Stimulated activated CD4-positive, alpha-beta T cell treated with anti-CD3 and anti-CD28 coated beads, Interleukin-1b, Interleukin-23, amount 100 ng/mL, for 48 hours (primary cell): ENCODE measurements at places on chromosomes 16 and 17.

DNA sequence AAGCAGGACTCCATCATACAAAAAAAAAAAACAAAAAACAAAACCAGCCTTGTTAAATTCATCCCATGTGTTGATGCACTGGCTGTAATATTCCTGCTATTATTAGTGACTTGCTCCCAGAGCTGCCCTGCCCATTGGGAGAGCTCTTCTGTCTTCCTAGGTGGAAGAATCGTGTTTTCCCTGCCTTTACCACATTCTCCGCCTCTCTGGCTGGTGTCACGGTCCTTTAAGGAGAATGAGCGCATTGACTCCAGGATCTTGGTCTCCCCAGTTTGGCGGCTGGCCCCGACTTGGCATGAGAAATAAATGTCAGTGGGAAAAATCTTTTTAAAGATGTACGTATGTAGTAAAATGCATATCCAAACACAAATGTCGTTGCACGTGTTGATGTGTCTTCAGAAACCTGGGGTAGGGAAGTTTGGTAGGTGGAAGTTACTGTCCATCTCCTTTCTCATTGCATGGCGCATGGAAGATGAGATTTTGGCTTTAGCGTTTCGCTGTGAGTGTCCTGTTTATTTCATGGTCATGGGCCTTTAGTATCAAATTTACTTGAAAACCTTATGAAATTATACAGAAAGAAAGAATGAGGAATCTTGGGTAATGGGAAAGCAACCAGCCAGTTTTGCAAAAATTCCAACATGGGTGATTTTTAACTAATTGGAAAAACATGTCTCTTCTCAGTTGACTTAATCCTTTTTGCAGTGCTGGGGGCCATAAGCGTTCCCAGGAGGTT is 15.5 kb downstream of the RMI2 start:
- no peak for DNase-seq

DNA sequence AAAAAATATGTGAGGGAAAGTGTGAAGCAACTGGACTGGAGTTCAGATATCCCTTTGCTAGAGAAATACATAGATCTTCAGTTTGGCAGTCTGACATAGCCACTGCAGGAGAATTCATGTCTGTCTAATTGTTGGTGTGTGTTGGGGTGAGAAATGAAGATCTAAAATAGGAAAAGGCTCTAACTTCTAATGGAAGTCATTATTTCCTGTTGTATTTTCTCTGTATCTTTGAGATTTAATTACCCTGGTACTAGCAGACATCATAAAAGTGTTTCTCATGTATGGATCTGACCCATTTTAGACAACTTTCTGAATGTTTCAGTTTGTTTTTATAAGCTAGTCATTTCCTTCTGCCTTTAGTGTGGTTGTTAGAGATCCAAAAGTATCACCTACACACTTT is 128.3 kb downstream of the NLK start:
- DNase-seq = no peak

GRCh38 chr17:41535764-41536481 is 7.8 kb upstream of the KRT19 start:
- DNase-seq = no peak

- peak; percentile 24 for DNase-seq
These were observed 17.5 kb upstream of the MTMR4 start for GRCh38 chr17:58531661-58532554.

DNA sequence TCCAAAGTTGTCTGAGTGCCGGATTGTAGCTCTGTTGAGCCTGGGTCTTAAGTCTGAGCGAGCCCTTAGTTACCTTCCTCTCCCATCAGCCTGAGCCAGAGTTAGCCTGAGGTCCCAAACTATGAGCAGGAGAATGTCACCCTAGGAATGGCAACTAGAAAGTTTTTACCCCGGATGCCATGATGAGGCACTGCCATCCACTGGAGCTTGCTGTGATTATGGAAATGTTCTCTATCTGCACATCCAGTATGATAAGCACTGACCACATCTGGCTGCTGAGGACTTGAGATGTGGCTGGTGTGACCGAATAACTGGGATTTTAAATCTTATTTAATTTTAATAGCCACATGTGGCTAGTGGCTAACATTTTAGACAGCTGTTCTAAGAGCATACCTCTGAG is 550.0 kb downstream of the CDH13 start:
- DNase-seq = no peak

DNA sequence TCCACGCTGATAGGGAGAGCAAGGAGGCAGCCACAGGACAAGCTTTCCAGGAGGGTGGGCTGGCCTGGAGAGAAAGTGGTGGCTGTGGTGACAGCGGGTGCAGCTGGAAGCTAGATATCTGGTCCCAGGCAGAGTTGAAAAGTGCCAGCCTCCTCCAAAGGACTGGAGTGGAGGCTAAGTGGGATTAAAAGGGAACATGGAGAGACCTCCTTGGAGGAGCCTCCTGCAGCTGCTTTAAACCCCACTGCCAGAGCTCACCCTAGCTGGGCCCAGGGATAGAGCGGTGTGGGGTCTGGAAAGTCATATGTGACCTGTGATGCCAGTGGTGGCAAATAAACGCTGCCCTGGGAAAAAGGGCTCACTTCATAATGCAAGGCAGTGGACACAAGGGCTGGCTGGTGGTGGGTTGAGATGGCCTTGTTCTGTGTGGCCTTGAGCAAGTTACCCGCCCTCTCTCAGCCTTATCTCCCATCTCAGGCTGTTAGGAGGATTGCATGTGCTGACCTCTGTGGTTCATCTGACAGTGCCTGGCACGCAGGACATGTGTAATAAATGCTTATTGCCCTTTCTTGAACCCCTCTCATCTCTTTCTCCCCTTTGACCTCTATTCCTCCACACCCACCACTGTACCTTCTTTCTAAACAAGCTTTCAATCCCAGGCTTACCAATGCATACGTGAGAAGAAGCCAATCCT is 61.0 kb upstream of the LGALS9 start:
- no peak for DNase-seq

DNA sequence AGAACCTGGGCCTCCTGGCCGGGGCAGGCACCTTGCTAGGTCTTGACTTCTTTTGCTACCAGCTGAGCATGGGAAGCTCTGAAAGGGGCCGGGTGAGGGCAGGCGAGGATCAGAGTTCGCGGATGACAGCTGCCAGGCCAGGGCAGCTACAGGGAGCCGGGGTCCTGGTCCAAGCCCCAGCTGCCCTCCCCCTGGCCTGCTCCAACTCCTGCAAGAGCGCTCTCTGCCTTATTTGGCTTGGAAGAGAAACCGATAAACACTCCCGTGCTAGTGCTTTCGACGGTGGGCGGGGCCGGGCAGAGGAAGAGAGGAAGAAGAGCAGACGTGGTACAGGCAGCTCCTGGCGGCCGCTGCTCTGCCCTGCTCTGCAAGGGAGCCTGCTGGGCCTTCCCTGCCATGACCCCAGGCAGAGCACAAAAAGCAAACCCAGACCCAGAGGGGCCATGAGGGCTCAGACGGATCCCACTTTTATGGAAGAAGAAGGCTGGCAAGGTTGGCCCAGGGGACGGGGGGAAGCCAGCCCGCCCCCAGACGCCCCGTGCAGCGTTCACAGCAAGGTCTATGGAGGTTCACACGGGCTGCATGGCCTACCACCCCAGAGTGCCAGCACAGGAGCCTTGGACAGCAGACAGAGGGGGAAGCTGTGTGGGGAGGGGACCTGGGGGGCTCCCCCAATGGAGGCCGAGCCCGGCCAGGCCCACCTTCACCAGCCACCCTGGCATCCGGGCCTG is 25.6 kb downstream of the PIEZO1 start:
- DNase-seq = peak; percentile 29

- DNase-seq = no peak
These were observed 18.6 kb upstream of the SPN start for GRCh38 chr16:29644338-29644857.

- DNase-seq = no peak
These were observed 185.8 kb upstream of the HSBP1 start for GRCh38 chr16:83622010-83622409.

GRCh38 chr17:75645501-75645888 is 12.3 kb downstream of the SMIM5 start:
- no peak for DNase-seq

- DNase-seq = no peak
These were observed 87.5 kb upstream of the SDK2 start for GRCh38 chr17:73731733-73732132.

DNA sequence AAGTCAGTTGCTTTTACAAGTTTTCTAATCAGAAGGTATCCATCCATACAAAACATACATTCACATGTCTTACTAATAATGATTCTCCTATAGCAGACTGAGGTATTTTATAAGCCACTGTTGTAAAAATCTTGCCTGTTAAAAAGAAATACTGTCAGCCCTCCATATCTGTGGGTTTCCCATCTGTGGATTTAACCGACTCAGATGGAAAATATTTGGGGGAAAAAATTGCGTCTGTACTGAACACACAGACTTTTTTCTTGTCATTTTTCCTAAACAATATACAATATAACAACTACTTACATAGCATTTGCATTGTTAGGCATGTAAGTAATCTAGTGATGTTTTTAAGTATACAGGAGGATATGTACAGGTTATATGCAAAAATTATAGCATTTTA is 90.4 kb downstream of the PARN start:
- DNase-seq = no peak

DNA sequence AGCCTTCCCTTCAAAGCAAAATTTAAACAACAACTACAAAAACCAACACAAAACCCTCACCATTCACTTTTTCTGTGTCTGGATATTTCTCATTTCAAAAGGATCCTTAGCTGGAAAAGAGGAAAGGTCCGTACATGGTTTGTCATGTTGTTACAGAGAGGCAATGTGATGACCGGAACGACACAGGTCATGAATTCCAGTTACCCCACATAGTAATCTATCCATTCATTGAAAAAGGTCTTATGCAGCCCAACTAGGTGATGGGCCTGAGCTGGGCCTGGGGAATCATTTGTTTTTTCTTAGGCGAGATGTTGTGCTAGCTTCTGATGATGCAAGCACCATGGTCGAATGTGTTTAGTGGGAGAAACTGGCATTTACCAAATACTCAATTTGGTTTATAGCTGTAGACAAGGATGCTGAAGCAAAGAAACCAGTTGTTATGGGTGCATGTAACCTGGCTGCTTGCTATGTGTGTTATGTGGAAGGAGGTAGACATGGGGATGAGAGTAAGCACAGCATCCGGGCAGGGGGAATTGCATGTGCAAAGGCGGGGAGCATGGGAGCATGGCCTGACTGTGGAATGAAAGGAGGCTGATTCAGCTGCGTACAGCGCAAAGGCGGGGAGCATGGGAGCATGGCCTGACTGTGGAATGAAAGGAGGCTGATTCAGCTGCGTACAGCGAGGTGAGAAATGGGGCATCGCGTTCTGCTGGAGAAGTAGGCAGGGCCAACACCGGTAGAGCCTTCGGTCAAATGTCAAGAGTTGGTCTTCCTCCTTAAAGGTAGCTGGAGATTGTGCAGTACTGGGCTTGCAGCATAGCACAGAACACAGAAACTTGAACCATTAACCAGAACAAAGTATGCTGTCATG is 269.7 kb upstream of the MAF start:
- no peak for DNase-seq

GRCh38 chr17:8799570-8800212 is 526 bp upstream of the MFSD6L start:
- no peak for DNase-seq

DNA sequence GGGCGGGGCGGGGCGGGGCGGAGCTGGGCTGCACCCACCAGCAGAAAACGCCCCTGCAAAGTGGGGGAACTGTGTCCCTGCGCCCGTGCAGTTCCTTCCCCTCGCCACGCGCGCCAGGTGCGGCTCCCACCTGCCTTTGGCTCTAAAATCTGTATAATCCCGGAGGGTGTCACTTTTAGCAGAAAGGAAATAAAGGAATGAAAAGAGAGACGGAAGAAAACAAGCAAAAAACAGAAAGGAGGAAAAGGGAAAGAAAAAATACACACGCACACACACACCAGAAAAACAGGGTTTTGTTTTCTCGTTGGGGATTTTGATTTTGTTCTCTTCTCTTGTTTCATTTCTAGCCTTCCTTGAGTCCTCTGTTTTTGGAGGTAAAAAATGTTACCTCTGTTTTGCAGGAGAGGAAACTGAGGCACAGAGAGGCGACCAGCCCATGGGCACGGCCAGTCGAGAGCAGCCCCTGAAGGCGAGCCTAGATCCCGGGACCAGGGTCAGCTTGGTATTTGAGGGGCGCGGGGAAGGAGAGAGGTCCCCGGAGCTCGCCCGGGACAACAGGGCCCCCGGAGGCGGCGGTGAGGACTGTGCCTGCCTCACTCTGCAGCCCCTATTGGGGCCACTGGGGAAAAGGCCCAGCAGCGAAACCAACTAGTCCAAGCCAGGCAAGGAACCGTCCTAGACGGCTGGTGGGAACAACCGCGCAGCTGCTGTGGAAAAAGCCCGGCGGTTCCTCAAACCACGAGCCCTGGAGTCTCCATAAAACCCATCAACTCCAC is 594 bp upstream of the CARHSP1 start:
- no peak for DNase-seq

DNA sequence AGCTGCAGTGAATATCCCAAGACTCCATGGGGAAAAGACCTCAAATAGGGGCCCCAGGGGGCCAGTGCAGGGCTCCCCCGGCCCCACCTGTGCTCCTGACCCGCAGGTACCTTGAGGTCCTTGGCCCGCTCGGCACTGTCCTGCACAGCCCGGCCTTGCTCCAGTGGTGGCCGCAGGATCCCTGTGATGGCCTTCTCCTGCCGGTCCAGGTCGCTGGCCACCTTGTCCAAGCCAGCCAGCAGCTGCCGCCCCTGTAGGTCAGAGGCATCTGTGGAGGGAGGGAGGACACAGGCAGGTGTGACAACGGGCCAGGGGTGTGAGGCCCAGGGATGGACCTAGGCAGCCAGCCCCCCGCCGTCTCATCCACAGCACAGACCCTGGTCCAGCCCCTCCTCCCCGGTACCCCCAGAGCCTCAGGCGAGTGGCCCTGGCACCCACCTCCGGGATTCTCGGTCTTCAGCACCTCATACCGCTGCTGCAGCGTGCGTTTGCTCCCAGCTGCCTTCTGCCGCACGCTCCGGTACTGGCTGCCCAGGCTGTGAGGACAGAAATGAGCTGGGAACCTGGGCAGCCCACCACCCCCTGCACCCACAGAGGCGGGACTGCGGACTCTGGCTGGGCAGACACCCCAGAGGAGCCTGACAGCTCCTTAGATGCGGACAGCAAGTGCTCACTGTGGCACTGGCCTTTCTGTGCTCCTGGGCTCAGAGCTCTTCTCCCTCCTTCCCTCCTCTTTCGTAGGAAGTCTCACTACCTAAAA is 43.7 kb downstream of the PPL start:
- DNase-seq = no peak

GRCh38 chr17:60381958-60382357 is 10.0 kb downstream of the USP32 start:
- no peak for DNase-seq

DNA sequence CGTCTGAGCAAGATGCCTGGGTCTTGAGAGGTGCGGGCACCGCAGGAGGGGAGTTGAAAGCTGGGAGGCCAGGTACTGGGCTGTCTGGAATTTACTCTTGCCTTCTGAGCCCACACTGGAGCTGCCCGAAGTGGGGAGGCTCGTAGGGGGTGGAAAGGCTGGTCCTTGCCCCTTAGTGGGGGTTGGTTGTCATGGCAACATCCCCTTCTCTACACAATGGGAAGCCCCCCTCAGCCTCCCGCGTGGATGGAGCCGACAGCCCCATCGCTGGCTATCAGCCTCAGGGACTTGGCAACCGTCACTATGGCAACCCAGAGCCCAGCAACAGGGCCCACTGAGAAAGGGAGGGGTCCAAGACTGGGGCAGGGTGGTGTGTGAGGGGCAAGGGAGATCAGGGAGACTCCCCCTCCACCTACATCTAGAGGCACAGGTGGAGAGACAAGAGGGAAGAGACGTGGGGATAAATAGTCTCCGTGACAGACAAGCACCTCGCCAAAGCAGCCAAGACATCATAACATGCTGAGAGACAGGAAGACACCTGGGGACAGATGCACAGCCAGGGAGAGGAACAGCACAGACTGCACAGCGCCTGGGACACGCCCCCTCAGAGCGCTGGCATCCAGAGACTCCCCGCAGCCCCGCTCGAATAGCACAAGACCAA is 5.3 kb upstream of the DNAH2 start:
- no peak for DNase-seq
